PC-3 (cell line): ENCODE measurements at places on chromosomes 6 and 20.

GRCh38 chr20:15171016-15171415 lies 833.6 kb upstream of the FLRT3 start:
- no peak for DNase-seq

DNA sequence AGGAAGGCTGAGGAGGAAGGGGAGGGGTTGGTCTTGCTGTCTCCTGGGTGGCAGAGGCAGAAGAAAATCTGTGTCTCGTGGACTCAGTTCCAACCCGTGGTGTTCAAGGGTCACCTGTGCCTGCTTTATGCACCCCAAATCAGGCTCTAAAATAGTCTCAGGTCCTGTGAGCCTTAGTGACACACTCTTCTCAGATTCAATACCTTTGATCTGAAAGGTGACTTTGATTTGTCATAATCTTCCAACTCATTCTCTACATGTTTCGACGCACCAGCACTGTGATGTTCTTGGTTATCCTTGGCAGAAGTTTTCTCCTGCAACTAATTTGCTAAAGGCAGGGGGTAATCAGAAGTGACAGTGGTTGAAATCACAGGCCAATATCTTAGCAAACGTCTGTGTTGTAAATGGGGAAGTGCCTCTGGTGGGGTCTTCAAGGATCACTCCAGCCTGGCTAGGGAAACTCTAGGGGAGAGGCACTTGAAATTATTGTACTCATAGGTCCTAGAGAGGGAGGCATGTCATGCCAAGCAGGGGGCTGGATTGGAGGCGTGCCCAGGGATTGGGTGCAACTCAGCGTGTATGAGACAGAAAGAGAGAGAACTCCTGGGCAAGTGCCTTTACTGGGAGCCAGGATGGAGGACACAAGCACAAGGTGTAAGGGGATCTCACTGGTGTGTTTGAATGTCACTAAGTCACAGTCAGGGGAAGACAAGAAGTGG lies 19.0 kb upstream of the PRND start:
- DNase-seq, result peak; percentile 15

DNA sequence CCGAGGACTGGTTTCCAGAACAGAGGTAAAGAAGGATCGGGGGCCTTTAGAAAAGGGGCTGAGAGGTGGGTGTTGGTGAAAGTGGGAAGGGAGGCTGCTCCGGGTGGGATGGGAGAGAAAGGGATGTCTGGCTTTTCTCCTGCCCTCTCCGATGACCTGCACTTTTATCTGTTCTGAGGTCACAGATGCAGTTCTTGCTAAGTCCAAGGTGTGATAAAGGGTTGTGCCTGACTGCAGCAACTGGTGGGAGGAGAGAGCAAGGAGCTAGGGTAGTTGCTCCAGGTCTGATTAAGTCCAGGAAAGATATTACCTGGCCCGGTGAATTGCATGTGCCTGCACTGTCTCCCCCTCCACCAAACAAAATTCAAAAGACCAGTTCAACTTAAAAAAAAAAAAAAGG lies 145.6 kb upstream of the SOX4 start:
- DNase-seq, result no peak

DNA sequence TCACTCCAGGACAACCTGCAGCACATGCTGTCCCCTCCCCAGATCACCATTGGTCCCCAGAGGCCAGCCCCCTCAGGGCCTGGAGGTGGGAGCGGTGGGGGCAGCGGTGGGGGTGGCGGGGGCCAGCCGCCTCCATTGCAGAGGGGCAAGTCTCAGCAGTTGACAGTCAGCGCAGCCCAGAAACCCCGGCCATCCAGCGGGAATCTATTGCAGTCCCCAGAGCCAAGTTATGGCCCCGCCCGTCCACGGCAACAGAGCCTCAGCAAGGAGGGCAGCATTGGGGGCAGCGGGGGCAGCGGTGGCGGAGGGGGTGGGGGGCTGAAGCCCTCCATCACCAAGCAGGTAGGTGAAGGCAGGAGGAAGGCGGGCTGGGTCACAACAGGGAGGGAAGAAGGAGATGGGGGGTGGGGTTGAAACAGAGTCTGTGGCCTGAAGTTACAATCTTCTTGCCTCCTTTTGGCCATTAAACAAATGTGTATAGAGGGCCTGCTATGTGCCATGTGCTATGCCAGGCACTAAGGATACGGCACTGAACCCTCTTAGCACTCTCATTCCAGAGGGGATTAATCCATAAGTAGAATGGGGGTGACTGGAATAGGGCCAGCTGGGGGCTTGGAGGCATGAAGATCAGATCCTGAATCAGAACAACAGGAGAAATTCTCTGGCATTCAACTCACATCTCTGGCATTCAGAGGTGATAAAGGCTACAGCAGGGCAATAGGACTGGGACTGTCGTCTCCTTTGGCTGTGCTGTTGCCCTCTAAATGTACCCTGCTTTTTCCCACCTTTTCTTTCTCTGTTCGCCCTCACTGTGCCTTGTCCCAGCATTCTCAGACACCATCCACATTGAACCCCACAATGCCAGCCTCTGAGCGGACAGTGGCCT lies 10.5 kb upstream of the ZBTB9 start:
- DNase-seq, result no peak

- no peak for DNase-seq
These were observed 53.5 kb downstream of the KCNQ5 start for GRCh38 chr6:72675396-72675795.

DNA sequence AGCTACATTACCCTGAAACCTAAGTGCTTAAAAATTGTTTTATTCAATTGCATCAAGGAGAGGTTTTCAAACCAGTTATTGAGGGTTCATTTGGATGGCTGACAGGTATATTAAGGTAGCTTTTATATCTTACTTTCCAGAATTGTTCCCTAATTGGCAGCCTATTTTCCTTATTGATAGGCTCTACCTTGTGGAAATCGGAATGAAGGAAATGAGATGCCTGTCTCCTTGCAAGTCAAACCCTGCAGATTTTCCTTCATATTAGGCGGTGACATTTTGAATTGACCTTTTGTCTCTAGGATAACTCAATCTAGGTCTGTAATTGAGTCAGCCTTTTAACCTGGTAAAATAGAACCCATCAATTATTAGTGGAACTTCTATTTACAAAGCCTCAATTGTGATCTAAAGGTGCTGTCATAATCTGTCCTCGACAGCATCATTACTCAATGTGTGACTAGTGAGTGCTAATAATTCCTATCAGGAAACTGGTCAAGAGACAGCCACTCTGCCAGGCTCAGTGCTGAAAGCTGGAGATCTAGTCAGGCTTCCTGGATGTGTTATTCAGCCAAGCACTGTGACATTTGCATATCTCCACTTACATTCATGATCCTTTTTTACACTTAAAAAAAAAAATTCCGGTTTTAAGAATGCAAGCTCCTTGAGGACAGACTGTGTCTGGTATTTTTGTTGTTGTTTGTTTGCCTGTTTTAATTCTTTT lies 20.1 kb downstream of the OPRM1 start:
- DNase-seq, result no peak

GRCh38 chr6:68615938-68616337 lies 19.1 kb upstream of the ADGRB3 start:
- no peak for DNase-seq

DNA sequence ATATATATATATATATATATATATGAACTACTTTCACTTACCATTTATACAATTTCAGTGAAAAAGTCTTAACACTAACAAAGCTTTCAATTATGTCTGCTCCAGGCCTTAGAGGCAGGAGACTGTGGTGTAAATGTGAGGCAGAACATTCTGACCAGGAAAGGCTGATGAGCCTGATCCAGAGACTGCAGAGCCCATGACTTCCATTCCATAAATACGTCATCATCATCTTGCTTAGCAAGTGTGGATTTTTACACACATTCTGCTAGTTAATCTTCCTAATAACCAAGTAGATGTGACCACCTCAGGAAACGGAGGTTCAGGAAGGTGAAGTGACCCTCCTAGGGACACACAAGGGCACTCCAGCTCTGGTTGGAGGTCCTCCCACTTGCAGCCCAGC lies 14.9 kb downstream of the TRERF1 start:
- DNase-seq, result no peak

GRCh38 chr6:36844232-36845170 lies 5.3 kb upstream of the CPNE5 start:
- no peak for DNase-seq

DNA sequence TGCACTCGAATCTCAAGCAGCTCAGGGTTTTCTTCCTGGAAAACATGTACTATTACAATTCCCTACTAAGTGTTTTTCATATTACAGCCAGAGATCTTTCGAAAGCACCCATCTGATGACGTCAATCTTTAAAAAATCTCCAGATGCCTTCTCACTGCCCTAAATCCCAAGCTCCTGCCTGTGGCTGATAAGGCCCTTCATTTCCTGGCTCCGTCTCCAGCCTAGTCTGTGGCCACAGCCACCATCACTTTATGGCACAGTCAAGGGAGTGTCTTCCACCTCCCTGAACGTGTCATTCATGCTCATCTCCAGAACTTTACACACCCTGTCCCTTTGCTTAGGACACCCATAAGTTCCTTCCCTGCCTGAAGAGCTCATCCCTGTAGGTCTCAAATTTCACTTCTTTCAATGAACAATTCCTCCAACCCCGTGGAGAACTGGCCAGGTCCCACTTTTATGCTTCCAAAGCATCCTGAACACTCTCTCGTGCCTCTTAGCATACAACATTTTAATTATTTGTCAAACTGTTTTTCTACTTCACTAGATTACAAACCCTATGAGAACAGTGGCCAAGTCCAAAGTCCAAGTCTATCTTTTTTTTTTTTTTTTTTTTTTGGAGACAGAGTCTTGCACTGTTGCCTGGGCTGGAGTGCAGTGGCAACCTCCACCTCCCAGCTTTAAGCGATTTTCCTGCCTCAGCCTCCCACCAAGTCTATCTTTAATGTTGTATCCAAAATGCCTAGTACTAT lies 106.1 kb upstream of the AGPAT4 start:
- no peak for DNase-seq

- peak; percentile 97 for DNase-seq
These were observed 2.0 kb downstream of the TSBP1 start for GRCh38 chr6:32369660-32370059.

DNA sequence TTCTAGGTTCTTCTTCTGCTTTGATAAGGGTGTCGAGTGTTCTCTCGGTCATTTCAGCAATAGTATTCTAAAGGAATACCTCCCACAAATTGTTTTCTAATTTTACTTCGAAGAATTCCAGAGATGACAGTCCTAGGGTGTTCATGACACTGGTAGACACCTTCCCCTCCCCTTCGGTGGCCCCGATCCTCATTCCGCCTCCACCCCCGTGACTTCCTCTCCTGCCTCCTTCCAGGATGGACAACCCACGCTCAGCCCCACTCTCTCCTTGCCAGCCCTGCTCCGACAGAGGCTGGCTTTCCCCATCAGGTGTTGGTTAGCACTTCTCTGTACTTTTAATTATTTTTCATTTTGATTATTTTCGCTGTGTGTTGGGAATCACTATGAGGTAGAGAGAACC lies 254.8 kb upstream of the QKI start:
- DNase-seq, result no peak

- DNase-seq, result no peak
These were observed 17.6 kb downstream of the CAPN11 start for GRCh38 chr6:44176130-44176761.

- DNase-seq, result no peak
These were observed 96.0 kb downstream of the RIMS1 start for GRCh38 chr6:71982389-71982788.

DNA sequence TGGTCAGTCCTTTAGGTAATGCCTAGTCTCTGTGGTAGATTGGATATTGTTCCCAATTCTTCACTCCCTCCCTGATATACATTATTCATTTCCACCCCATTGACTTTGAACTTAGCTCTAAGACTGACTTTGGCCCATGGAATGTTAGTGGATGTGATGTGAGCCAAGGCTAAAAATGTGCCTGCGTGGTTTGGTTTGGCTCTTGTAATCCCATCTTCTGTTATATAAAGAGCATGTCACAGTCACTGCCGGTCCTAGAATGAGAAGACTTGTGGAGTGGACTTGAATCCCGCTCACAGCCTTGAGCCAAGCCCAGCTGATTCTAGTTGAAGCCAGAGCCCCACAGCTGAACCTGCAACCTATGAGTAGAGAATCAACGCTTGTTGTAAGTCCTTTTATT lies 23.6 kb upstream of the DNAAF9 start:
- no peak for DNase-seq
